Daoy (cell line): ENCODE measurements at places on chromosomes 7 and 10.

GRCh38 chr10:61673360-61673759 lies 10.6 kb downstream of the CABCOCO1 start:
- no peak for DNase-seq

GRCh38 chr10:107487284-107487683 lies 322.8 kb upstream of the SORCS1 start:
- no peak for DNase-seq

- DNase-seq = no peak
Observed at GRCh38 chr7:23811540-23811939, 101.5 kb downstream of the STK31 start.

GRCh38 chr10:4234661-4235060 lies 449.7 kb upstream of the KLF6 start:
- peak; percentile 17 for DNase-seq

- no peak for DNase-seq
Observed at GRCh38 chr10:43595739-43596298, 10.4 kb upstream of the ZNF485 start.

GRCh38 chr10:77737608-77738007 lies 100.0 kb upstream of the KCNMA1 start:
- peak; percentile 48 for DNase-seq

DNA sequence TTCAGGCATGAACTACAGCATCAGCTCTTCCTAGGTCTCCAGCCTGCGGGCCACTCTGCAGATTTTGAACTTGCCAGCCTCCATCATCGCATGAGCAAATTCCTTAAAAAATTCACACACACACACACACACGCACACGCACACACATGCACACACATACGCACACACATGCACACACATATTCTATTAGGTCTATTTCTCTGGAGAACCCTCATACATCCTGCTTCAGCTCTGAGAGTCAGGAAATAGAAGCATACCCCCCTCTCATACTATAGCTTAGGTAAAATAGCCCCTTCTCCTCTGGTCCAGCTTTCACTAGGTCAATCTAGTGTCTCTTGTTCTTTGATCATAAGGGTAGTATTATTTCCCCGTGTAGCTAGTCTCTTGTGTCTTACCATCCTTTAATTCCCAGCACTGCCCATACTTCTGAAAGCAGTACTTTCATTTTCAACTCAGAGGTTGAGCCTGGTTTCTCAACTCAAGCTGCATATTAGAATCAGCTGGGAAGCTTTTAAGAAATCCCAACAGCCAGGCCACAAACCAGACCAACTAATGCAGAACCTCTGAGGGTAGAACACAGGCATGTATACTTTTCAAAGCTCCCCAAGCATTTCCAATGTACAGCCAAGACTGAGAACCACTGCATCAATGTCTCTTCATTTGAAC lies 30.9 kb upstream of the ITGB8 start:
- DNase-seq = peak; percentile 27

DNA sequence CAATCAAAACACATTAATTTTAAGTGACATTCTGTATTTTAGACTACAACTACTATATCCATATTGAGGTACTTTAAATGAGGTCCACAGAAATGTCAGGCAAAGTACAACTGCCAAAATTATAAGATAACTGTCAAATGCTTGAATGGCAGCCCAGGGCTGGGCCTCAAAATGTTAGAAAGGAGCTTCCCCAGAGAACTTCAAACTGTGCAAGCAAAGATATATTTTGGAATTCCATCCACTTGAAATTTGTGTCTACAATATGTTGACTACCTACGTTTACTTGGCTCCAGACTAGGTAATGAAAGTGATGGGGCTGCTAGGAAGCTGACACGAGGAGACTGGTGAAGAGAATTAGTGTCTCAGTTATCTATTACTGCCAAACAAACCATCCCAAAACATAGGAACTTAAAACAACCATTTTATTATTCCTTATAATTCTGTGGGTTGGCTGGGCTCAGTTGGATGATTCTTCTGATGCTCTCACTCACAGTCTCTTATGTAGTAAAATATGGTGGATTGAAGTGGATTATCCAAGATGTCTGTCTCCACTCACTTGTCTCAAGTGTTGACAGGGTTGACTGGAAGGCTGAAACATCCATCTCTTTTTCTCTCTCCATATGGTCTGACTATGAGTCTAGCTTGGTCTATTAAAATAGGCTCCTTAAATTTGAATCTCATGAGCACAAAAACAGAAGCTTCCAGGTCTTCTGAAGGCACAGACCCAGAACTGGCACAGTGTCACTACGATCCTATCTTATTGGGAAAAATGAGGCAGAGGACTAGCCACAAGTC lies 74.2 kb downstream of the FZD1 start:
- no peak for DNase-seq

DNA sequence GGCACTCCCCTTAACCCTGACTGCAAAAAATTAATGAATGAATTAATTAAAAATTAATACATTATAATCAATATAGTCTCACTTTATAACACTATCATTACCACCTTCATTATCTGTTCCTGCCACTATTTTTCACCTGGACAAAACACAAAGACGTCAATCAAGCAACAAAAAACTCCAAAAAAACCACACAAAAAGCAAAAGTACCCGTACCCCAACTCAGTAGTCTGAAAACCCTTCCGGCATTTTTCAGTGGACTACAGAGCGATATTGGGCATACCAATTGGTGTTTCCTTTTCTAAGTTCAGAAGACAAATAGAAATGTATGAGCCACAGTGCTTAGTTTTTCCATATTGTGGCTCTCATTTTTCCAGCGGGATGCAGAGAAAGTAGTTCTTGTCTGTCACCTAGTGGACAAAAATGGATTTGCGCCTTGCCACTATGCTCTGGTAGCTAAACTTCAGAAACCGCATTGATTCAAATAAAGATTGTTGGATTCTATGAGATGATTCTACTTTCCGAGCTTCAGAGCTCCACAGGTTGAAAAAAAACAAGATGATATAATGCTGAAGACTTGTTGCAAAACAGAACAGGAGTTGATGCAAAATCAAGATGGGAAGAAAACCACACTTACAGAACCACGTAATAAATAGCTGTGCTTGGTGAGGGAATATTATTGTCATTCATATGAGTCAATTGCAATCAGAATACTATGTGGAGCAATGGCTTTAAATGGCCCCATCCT lies 50.6 kb upstream of the ITGB1 start:
- peak; percentile 80 for DNase-seq

DNA sequence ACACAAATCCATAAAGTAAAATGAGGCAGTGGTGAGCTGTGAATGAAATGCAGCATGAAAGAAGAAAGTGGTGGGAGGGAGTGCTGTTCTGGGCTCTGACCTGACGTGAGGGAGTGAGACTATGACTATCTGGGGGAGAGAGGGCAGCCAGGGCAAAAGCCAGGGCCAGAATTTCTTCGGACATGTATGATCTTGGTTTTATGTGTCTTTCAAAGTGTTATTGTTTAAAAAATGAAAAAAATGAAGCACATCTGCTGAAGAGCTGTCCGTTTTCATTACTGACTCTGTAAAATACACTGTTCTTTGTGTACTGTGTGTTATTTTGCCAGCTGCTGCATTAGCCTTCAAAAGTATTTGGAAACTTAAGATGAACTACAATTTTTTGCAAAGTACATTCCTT lies 70.2 kb upstream of the KLF14 start:
- DNase-seq = no peak

GRCh38 chr7:123738808-123739207 lies 10.0 kb downstream of the WASL start:
- no peak for DNase-seq

DNA sequence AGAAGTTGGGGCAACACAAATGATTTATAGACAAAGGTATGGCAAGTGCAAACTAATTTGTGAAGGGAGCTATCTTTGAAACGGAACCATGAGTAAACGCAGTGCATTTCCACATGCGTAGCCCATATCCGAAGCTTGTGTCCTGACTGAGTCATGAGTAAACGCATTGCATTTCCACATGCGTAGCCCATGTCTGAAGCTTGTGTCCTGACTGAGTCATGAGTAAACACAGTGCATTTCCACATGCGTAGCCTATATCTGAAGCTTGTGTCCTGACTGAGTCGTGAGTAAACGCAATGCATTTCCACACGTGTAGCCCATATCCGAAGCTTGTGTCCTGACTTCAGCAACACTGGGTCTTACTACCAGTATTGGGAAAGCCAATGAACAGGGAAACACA lies 95.0 kb downstream of the CELF2 start:
- DNase-seq = peak; percentile 2

DNA sequence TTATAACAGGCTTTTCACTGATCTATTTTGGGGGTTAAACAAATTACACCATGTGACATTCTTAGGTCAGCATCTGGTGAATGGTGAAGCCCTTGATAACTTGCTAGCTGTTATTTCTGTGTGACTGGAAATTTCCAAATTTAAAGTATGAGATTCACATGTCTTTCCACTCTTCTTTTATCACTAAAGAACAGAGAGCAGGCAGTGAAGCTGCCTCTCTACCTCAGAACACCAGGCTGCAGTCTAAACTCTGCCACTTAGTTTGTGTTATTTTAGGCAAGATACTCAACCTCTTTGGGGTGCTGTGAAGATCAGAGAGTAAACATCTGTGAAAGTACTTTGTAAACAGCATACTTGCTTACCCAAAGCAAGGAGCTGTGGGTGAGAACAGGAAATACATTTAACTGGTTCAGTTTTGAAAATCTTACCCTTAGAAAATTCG lies 15.5 kb upstream of the SP4 start:
- no peak for DNase-seq

DNA sequence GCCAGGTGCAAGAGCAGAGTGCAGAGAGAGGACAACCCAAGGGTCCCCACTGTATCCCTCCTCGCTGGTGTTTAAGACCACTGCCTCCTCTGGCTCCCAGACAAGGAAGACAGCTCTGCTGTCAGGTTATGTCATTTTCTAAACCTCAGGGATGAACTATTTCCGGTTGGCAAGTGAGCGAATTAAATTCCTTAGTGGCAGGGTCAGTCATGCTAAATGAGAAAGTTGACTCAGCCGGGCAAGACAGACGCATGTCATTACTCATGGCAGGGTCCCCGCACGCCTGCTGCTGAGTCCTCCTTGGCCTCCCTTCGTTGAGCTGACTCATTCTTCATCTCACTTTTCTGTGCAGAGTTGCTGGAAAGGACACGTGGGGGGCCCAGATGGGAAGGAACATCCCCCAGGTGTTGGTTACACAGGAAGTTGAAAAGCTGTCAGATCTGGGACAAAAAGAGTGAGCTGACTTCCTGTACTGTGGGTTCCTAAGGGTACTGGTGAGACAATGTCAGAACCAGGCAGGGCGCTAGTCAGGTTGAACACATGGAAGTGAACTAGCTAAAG lies 47.1 kb upstream of the UCN3 start:
- DNase-seq = peak; percentile 89

DNA sequence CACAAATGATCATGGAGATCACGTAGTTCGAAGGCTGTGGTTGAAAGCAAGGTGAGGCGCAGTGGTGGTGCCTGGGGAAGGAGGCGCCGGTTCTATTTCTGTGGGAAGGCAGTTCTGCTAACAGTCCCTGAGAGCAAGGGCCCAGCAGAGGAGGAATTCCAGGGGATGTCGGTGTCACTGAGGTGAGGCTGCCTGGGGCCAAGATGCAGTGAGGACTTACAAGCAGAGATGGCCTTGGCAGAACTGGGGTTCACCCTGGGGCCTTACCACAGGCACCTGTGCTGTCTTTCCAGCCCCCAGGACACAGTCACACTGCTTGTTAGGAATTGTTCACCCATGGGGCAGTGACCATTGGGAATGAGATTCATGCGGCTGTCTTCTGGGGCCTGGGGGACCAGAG lies 26.7 kb downstream of the GBX1 start:
- no peak for DNase-seq

- DNase-seq = no peak
Observed at GRCh38 chr7:29346231-29346978, 151.8 kb downstream of the CHN2 start.

- no peak for DNase-seq
Observed at GRCh38 chr7:122068999-122069398, 75.0 kb downstream of the AASS start.

DNA sequence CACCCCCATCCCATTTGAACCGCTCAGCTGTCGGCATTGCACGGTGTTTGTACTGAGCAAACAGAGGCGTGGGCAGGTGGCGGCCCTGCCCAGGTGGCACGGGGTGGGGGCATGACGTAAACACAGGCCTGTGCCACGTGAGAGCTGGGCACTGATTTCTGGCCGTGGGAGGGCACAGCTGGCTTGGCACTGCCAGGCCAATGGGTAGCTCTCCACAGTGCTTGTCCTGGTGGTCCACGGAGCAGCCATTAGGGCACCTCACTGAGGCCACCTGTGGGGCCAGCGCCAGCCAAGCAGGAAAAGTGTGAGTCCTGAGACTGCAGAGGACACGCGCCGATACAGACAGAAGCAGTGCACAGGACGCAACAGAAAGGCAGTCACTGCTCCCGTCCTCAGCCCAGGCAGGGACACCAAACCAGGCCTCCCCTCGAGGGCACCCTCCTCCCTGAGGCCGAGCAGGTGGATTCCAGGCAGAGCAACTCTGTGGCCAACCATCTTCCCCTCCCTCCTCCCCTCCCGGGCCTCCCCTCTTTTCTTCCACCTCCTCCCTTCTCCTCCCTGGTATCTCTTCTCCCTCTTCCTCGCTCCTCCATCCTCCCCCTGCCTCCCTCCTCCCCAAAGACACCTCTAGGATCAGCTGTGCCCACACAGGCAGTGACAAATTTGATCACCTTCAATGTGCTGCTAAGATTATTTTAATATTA lies 258.7 kb downstream of the ELFN1 start:
- DNase-seq = no peak

DNA sequence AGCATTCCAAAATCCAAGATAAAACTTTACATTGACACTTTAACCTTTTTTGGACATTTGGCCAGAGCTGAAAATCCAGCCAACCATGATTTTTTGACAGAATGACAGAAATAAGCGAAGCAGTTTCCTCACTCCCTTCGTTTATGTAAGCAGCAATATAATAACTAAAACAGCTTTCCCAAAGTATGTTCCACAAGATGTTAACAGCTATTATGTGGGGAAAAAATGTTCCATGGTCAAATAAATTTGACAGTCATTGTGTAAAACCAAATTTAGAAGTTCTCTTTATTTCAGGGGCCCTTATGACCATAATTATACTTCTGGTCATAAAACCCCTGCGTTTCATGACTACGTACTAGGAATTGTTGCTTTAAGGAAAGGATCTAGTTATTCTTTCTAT lies 416.5 kb downstream of the MAGI2 start:
- DNase-seq = no peak

GRCh38 chr10:124949543-124949942 lies 7.6 kb downstream of the ZRANB1 start:
- no peak for DNase-seq

GRCh38 chr10:30542001-30542894 lies 87.3 kb downstream of the LYZL2 start:
- no peak for DNase-seq

- no peak for DNase-seq
Observed at GRCh38 chr7:113246738-113247137, 128.4 kb upstream of the SMIM30 start.

DNA sequence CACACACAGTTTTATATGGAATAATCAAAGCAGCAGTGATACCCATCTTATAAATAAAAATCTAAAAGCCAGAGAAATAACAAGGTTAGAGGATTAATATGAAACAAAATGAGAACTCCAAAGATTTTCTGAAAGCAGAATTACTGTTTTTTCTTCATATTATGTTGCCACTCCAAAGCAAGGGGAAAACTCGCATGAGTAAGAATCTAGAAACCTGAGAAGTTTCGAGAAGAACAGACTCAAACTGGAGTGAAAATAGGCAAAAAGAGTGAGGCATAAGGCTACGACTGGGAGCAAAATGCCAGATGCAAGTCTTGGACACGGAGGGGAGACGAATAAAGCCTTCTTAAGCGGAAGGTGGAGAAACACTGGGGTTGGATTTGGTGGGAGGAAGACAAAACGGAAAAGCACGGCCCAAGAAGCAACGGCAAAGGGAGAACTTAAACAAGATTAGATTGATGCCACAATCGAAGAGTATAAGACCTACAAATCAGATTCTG lies 923 bp downstream of the TNPO3 start:
- DNase-seq = no peak
